ENCODE measurements at places on chromosomes 5 and 9. TPM values are rescaled to one million over a fixed set of nuclear protein-coding genes. Genes with fewer than 3 reads are reported as not detected.
A peak's percentile ranks its signal among the peaks of the same experiment; 100 is the strongest.

Gene SPINK7
- polyA plus RNA-seq = not detected

DNA sequence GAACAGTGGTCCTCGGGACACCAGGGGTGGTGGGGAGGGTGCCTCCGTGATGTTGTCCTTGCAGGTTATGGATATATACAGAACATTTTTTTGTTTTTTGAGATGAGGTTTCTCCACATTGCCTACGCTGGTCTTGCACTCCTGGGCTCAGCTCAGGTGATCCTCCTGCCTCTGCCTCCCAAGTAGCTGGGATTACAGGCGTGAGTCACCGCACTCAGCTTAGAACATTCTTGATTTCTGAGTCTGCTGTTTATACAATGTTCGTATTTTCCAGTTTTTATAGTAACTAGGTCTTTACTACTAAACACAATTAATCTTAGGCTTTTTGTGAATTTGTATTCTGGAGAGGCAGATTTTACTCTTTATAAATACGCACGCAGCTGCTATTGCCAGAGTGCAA, 6.0 kb downstream of the PMPCA start:
- no peak for DNase-seq

DNA sequence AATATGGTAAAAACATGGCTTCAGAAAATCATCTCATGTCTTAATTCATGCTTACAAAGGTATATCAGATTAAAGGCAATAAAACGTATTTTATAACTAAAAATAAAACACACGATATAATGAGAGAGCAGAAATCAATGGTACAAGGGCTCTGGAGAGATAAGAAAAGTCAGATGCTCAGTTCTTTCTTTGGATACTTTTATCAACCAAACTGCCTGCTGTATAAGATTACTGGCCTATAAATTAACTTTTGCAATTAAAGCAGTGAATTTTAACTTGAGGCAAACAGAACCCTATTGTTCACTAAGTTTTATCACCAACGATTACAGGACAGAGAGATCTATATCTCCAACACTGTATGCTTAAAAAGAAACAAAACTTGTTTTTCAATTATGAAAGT, 42.1 kb upstream of the HNRNPA0 start:
- no peak for DNase-seq

- DNase-seq = no peak
These were observed 497.0 kb upstream of the TNC start for GRCh38 chr9:115615000-115615401.

DNA sequence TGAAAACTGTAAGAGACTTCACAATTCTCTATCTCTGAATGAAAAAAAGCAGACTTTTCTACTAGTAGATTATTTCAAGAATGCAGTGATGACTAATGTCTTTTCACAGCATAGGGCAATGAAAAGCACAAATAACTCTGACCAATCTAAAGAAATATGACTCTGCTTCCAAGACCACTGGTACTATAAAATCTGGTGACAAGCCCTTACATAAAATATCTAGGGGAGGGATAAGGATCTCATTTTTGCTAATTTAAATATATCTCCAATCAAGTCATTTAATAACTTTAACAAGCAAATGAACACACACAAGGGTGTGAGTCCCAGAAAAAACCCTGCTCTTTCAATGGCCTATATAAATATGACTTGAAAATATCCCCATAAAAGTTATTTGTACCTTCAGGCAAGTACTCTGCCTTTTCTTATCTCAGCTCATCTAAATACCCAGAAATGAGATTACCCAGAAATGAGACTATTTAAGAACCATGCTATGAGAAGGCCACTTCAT, 105.2 kb downstream of the GNAQ start:
- peak; percentile 59 for DNase-seq

Gene RNF183
- not detected for polyA plus RNA-seq

Gene CDKN2B-AS1
- polyA plus RNA-seq = 1.7 TPM

Gene SPATA31A3
- not detected for polyA plus RNA-seq

GRCh38 chr5:126171916-126172315, 251.3 kb upstream of the GRAMD2B start:
- no peak for DNase-seq

Gene NME5
- polyA plus RNA-seq = 1.2 TPM

Gene SPINK4
- polyA plus RNA-seq = not detected

DNA sequence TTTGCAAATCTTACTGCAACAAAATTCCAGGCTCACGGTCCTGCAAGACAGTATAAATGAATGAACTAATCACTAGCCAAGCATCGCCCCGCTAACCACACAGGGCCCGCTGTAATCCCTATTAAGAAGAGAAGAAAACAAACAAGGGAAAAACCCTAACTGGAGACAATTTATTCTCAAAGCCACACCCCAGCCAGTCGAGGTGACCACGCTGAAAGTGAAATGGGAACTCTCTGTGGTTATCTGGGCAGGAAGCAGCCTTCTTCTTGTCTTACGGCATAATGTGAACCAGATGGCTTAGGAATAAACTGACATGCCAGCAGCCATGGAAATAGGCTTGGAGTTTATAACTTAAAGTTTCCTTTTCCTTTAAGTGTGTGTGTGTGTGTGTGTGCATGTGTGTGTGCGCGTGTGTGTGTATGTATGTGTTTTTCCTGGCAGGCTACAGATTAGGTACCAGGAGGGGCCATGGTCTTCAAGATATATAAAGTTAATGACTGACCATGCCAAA, 120.2 kb downstream of the SEMA6A start:
- DNase-seq = peak; percentile 96

Gene ENTREP1
- 0.03 TPM for polyA plus RNA-seq

DNA sequence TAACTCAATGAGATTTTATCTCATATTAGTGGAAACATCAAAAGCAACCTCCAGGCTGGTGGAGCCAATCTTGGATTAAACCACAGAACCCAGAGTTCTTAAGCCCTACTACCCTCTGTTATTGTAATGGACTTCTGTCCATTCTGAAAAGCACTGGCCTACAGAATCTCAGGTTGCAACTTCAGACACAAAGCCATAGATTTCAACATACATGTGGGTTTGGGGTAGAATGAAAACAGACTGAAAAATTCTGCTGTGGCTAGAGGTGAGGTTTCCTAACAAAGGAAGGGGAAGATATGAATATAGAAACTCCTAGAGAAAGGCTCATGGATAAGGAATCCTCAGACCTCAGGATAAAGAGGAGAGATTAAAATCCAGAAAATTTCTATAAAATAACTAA, 569.8 kb upstream of the RIOK2 start:
- peak; percentile 36 for DNase-seq

Gene AK3
- 56.3 TPM for polyA plus RNA-seq

GRCh38 chr9:91711755-91712601, 238.1 kb downstream of the ROR2 start:
- DNase-seq = peak; percentile 72

DNA sequence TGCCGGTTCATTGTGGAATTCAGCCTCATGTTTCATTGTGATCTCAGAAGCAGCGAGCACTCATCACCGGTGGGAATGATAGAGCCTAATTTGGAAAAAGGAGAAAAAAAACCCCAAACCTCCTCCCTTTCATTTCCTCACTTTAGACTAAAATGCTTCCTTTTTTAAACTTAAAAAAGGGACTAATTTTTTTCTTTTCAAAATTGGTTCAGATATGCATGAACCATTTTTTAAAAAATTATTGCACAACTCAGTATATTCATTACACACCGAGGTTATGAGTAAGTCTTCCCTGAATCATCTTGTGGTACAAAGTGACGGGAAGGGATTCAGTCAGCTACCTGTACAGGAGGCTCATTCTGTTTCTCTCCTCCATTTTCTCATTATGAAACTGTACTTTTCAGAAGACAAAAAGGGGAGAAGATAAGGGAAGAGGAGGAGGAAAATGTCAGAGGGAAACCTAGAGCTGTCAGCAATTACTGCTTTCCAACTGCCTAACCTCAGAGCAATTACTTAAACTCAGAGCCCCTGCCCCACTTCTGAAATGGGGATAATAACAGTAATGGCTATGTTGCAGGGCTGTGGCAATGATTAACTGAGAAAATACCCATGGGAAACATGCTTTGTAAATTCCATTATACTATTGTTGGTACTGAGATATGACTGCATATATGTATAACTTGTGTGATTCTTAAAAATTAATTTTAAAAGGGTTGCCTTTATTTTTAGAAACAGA, 24.0 kb downstream of the GALNT10 start:
- peak; percentile 57 for DNase-seq

- peak; percentile 43 for DNase-seq
These were observed at the start of gene FBLL1 for GRCh38 chr5:168528521-168529373. Gene FBLL1 (plus strand): TSS chr5:168529305. CDS start chr5:168529505, 200 bp downstream.

DNA sequence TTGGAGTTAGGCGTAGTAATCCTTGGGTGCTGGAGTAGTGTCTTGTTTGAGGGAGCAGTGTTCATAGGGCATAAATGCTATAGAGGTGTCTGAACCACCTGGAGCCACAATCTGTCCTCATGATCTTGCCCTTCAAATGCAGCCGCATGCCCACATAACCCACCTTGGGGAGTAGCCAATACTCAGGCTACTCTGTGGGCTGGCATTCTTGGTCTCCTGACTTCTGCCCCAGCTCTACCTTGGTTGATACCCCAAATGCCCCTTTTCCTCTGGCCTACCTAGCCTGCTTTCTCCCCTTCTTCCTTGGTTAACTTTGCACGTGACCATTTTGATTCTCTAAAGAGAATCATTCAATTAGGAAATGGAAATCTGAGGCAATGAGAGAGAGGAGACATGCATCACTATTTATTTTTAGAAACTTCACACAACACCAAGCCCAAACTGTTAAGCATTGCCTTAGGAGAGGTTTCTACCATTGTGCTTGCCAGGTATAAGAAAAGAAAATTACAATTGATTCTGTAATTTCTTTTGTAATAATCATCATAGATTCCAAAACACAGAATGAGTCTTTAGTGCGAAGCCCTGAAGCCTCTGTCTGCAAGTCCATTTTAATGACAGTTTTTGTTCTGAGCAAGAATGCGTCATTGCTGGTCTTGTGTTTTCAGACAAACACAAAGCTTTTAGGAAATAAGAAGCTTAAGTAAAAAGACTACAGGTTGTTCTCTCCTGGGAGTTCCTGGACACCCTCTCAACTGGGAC, 135.2 kb downstream of the C9orf152 start:
- peak; percentile 34 for DNase-seq

Measured in fibroblast of lung (primary cell).